Left cardiac atrium (tissue), 4 donors: ENCODE measurements at places on chromosomes 16 and 17. TPM values are rescaled to one million over a fixed set of nuclear protein-coding genes. Genes with fewer than 3 reads are reported as not detected.

Gene OR3A3
- total RNA-seq = not detected

Gene ZNF821
- 3.6 TPM for total RNA-seq

Gene EPOP
- total RNA-seq = 3.9 TPM

Gene EFCAB5
- total RNA-seq = 0.09 TPM

Gene EPN3
- total RNA-seq = 16.1 TPM

Gene ALOX12B
- total RNA-seq = not detected

Gene CDT1
- 1.0 TPM for total RNA-seq

Gene SLFN11
- 27.4 TPM for total RNA-seq

Gene TBC1D3E
- total RNA-seq = not detected

Gene MFAP4
- total RNA-seq = 44.8 TPM

Gene LRRC37A2
- 6.6 TPM for total RNA-seq

Gene AIPL1
- not detected for total RNA-seq

Gene TNFRSF17
- total RNA-seq = not detected

Gene PRSS36
- 3.0 TPM for total RNA-seq

Gene CES1
- 58.2 TPM for total RNA-seq

Gene PIP4K2B
- 36.1 TPM for total RNA-seq

Gene TIGD7
- 9.8 TPM for total RNA-seq

Gene CSH2
- not detected for total RNA-seq

Gene CACNG5
- not detected for total RNA-seq

Gene ASIC2
- not detected for total RNA-seq

Gene TBC1D3B
- 3.9 TPM for total RNA-seq

Gene EFNB3
- 1.4 TPM for total RNA-seq

Gene RNU2-1
- 5,669 TPM for total RNA-seq

Gene MYH8
- not detected for total RNA-seq

Gene GPR142
- total RNA-seq = 0.15 TPM

Gene CD300LG
- total RNA-seq = 14.5 TPM

Gene SLFN14
- not detected for total RNA-seq

Gene KRTAP9-8
- not detected for total RNA-seq

Gene KRTAP9-4
- not detected for total RNA-seq
